ENCODE measurements at places on chromosomes 12 and 14.
A peak's percentile ranks its signal among the peaks of the same experiment; 100 is the strongest.

DNA sequence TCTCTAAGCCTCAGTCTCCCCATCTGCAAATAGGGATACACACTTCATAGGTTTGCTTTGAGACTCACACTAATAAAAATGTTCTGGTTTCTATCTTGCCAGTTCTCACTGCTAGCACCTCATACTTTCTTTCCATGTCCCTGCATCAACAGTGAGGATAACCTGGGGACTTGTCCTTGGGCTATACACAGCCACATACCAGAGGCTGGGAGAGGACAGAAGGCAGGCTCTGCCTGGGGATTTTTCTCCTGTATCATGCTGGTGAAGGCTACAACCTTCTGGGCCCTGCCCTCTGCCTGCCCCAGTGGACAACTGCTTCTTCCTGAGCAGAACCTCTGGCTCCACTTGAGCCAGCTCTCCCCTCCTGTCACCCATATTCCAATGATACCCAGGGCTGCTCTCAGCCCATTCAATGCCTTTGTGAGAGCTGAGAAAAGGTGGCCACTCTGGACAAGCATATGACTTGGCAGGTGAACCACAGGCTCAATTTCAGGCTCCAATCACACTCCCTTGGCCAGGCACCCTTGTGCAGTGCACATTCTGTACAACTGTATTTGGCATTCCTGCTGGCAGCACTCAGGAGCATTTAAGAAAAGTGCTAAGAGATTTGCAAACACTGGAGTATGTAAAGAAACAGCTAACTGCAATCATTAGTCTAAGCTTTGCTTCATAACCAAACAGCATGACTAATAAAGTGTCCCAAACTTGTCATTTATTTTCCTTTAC is 135.8 kb upstream of the VRK1 start:
- DNase-seq = no peak

DNA sequence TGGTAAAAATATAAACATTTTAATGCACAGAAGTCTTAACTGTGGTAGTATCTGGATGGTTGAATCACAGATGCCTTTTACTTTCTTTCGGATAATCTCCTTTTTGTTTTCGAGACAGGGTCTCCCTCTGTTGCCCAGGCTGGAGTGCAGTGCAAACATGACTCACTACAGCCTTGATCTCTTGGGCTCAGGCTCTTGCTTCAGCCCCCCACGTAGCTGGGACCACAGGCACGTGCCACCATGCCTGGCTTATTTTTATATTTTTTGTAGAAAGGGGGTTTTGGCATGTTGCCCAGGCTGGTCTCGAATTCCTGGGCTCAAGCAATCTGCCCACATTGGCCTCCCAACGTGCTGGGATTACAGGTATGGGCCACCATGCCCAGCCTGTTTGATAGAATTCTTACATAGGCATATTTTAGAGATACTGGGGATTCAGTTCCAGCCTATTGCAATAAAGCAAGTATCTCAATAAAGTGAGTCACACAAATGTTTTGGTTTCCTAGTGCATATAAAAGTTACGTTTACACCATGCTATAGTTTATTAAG is 99.2 kb downstream of the SNAPC1 start:
- no peak for DNase-seq

GRCh38 chr12:51953089-51953488 is 1.6 kb downstream of the ACVR1B start:
- DNase-seq = no peak

DNA sequence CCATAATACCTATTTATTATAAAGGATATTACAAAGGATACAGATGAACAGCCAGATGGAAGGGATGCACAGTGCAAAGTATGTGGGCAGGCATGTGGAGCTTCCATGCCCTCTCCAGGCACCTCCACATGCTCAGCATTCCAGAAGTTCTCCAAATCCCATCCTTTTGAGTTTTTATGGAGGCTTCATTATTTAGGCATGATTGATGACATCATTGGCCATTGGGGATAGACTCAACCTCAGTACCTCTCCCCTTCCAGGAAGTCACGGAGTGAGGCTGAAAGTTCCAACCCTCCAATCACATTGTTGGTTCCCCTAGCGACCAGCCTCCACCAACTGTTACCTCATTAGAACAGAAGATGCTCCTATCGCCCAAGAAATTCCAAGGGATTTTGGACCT is 156.4 kb downstream of the ATP23 start:
- DNase-seq = no peak

DNA sequence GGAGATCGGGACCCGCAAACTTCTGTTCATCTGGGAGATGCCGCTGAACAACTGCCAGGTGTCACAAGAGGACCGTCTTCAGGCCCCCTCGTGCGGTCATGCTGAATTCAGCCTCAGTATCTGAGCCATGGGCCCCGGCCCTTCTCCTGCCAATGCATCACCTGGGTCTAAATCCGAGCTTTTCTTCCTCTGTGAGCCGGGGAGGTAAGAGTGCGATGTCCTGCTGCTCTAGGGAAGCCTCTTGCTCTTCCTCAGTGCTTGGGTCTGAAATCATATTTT is 155.8 kb upstream of the FKBP4 start:
- DNase-seq = no peak

DNA sequence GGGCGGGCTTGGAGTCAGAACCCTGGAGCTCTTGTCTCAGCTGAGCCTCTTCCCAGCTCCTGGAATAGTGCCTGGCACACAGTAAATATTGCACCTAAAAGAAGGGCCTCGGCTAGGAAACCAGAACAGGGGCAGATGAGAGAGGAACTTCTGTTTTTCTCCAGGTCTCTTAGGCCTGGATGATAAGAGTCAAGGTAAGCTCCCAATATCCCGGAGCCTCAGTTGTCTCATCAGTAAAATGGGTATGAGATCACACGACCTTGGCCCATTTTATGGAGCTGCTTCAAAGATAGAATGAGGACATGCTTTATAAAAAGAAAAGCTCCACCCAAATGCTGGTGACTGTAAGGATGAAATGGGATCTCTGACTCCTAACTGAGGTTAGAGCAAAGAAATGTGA is 202.2 kb downstream of the TTC7B start:
- no peak for DNase-seq

GRCh38 chr12:118979763-118980406 is 1.5 kb upstream of the SRRM4 start:
- peak; percentile 89 for DNase-seq

- DNase-seq = no peak
Measured at GRCh38 chr12:45431126-45431525, 215.2 kb downstream of the ANO6 start.
